ENCODE measurements at places on chromosomes 3 and 15.
A peak's percentile ranks its signal among the peaks of the same experiment; 100 is the strongest.

DNA sequence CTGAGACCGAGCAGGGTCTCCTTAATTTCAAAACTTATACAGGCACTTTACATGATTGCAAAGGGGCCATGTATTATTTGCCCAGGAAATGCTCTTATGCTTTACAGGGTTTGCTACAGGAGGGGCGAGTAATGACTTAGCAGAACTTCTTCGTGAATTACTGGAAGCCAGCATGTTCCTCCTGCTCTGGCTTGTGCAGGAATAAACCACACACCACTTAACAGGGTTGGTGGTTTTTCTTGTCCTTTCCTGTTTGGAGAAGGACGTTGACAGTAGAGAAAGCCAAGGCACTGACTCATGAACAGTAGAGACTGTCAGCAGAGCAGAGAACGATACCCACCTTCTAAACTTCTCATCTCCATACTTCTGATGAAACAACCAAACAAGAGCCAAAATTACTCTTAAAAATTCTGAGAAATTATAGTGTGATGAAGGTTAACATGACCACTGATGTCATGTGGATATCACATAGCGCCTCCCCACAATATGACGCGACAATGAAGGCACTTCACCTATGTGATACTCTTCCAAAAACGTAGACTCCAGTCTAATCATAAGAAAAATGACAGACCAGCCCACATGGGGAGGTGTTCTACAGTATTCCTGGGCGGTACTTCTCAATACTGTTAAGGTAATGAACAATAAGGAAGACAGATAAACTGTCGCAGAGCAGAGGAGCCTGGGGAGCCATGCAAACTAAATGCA, 24.7 kb upstream of the MCTP2 start:
- peak; percentile 69 for DNase-seq

GRCh38 chr3:102230057-102230456, 204.8 kb upstream of the ZPLD1 start:
- no peak for DNase-seq

- DNase-seq, result no peak
These were observed 69.4 kb downstream of the ZBTB20 start for GRCh38 chr3:115077501-115078250.

DNA sequence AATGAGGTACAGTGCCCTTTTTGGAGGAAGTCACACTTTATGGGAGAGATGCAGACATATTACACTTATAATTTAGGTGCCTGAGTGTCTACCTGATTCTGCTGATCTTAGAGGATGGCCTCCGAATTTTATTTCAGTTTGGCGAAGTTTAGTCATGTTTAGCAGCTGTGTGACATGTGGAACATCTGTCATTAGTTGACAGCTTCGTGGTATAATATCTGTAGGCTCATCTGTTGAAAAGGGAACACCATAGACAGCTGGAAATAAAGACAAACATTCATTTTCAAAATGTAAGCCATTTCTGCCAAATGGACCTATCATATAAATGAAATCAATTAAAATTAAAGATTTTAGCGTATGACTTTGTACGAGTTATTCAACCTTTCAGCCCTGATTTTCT, 165.4 kb downstream of the CFAP20DC start:
- no peak for DNase-seq

Data from non-pigmented ciliary epithelial cell (primary cell).